ENCODE measurements at places on chromosomes 7 and 10.

DNA sequence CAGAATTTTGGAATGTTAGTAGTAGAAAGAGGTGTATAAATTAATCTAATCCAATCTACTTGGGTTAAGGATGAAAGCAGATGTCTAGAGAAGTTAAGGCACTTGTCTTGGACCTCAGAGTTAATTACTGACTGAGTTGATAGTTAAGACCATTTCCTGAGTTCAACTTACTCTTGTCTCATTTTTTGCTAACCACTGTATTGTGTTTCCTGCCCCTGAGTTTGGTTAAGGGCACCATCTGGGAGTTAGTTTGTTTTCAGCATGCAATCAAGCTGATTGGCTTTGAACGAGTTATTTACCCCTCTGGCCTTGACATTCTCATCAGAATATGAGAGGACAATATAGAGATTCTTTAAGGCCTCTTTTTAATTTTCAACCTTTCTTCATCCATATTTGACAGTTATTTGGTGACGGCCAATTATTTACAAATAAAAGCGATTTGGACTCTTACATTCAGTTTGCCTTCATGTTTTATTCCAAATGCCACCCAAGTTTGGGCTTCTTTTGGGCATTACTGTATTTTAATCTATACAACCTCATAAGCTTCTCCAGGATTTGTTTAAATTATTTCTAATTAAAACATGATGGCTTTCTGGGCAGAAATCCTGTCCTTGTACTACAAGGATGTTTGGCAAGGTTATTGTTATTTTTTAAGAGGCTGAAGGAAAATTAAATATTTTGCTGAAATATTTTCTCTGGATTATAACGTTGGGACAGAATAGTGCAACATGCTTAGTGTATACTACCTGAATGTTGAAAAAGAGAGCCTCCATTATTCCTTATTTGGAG is 225.0 kb downstream of the CACNB2 start:
- no peak for DNase-seq

DNA sequence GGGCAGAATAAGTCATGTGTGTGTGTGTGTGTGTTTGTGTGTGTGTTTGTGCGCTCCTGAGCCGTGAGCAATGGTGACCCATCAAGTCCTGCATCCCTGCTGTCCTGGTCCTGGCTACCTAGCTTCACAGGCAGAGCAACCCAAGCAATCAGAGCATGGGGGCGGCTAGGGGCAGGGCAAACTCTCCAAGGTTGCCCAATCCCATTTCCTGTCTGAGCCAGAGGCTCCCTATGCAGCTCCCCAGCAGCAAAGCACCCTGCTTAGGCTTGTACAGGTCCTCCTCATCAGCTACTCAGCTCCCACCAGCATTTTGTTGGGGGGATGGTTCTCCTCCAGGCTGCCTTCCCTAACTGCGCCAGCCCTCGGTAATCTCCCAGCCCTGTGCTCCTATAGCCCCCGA is 31.1 kb upstream of the CRHR2 start:
- DNase-seq: no peak

- DNase-seq: no peak
Observed at GRCh38 chr7:4066206-4066605, 615.9 kb upstream of the FOXK1 start.

- DNase-seq: peak; percentile 86
Observed at GRCh38 chr10:126350216-126350992, 37.9 kb downstream of the ADAM12 start.

- DNase-seq: no peak
Observed at GRCh38 chr7:121262221-121262620, 66.6 kb upstream of the WNT16 start.

- DNase-seq: no peak
Observed at GRCh38 chr10:1644191-1644711, 93.1 kb downstream of the ADARB2 start.
